ENCODE measurements at places on chromosomes 12 and 14.

DNA sequence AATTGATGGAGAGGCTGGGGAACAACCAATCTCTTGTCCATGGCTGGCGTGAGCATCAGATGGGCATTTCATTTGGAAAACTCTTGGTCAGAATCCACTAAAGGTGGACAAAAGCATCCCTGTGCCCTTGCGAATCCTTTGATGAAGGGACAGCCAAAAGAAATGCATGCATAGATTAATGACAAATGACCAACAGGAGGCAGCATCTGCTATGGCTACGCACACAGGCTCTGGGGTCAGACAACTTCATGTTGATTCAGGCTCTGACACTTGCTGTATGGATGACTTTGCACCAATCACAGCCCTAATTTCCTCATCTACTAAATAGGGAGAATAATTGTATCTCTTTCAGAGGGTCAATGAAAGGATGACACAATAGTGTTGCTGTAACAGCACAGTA, 117.5 kb downstream of the ASCL4 start:
- no peak for DNase-seq

DNA sequence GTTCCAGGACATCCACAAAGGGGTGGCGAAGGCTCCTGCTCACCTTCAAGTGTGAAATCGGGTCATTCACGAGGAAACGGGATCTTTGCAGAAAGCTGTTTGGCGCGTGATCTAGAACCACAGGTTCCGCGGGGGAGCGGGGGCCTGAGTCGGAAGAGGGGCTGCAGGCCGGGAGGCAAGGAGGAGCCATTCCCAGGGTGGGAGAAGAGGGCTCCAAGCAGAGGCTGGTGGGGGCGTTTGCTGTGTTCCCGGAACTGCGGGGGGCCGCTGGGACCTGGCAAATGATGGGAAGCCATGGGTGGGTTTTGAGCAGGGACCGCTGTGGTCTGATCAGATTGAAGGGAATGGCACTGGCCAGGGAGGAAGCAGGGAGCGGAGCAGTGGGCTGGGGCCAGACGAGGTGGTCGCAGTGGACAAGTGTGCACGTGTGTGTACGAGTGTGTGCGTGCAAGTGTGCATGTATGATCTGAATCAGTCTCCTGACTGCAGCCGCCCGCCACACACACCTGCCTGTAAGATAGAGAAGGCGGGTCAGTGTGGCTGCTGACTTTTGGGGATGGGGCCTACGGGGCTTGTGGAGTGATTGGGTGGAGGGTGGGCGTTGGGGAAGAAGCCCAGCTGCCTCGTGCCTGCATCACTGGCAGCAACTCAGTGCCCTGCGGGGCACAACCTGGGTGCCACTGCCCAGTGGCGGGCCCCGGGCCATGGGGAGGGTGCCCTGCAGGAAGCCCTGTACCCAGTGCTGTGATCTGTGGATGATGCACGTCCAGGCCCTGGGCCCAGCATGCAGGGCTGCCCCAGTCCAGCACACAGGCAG, 141.9 kb downstream of the KIF26A start:
- peak; percentile 40 for DNase-seq

DNA sequence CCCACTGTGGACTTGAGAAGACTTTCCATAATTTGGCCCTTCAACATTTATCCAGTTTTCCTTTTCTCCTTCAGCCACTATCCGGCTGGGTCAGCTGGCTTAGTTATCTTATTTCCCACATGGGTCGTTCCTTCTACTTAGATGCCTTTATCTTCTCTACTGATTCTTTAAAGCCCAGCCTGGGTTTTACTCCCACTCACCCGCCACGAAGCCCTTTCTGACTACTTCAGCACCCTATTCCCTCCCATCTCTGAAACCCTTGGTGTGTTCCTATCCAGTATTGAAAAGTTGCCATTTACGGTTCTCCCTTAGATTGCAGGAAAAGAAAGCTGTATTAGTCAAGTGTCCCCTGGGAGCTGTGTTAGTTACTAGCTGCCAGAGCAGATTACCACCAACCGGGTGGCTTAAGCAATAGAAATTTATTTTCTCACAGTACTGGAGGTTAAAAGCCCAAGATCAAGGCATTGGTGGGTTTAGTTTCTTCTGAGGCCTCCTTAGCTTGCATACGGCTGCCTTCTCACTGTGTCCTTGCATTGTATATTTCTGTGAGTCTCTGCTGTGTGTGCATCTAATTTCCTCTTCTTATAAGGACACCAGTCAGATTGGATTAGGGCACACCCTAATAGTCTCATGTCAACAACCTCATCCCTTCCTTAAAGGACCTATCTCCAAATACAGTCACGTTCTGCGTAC, 105.5 kb downstream of the GPATCH2L start:
- DNase-seq: no peak

DNA sequence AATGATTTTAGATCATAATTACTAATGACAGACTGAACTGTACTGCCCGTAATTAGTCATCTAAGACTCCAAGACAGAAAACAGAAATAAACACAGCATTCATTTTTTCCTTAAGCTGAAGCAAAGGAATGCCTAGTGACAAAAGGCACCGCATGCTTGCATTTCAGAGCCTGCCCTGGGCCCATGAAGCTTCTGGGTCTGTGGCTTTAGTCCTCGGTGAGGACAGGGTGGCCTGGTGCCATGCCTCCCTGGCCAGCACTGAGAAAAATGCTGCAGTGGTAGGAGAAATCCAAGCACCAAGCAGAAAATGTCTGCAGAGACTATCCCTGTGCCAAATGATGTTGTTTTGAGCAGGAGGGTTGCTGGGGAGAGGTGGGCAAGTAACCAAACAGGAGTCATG, 171.6 kb downstream of the CALM1 start:
- no peak for DNase-seq

- no peak for DNase-seq
Observed at GRCh38 chr12:21659383-21659782, 1.7 kb upstream of the LDHB start.

- DNase-seq: no peak
Observed at GRCh38 chr12:121107681-121108080, 25.0 kb upstream of the P2RX7 start.

- DNase-seq: no peak
Observed at GRCh38 chr14:57760896-57761295, 105.0 kb downstream of the SLC35F4 start.

DNA sequence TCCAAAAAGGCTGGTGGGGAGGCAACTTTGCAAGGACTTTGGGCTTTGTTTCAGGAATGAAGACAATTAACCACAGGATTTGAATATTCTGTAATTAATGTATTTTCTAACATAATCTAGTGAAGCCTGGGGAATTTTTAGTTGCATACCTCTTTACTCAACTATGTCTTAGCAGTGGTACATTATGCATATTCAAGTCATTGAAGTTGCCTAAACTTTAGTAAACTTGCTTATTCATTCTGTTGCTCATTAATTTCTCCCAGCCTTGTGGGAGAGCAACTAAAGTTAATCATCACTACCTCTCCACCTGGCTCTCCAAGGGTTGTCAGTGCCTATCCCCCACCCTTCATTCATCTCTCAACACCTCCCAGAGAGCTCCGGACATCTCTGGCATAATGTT, 54.2 kb downstream of the IFNG-AS1 start:
- DNase-seq: no peak

DNA sequence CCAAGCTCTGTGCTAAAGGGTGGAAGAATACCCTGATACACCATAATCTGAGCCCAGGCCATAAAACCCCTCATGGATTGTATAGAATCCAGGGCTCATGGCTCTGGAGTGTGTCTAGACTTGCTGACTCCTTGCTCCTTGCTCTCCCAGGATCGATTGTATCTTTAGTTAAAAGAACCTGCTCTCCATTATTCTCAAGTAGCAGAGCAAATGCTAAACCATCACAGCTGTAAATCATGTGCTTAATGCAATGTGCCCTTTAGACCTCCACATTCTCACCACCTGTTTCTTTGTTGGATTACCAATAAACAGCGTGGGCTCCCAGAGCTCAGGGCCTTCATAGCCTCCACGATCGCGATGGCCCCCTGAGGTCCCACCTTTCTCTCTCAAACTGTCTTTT, 411.6 kb upstream of the FBXO33 start:
- DNase-seq: no peak
